Caudate nucleus (tissue), 63 donors: ENCODE measurements at places on chromosomes 4 and X.

DNA sequence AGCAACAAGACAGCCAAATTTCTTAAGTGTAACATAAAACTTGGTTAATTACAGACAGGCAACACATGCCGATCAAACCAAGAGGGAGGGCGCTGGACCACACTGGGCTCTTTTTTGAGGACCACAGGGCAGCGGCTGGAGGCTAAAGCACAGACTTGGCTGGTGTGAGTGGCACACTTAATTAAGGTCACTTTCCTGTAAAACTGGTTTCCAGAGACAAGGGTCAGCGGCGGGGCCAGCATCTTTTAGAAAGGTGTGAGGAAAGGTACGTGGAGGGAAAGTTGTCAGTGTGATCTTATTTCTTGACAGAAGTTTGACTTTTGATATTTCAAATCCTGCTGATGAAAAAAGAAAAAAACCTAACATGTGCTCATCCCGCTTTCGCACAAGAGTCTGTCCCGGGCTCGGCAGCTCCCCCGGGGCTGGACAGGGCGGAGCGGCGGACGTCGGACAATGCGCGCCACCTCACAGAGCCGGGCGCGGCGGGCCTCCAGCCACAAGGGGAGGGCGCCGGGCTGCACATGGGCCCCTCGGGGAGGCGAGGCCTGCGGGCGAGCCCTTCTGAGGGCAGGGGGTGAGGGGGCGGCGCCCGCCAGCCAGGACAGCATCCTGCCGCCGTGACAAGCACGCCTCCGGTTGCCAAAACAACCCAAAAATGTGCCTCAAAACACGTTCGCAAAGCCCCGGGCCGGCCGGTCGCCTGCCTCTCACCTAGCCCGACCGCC, 660 bp upstream of the HSPA4L start:
- no peak for DNase-seq

- no peak for DNase-seq
These were observed 9.3 kb upstream of the SAT1 start for GRCh38 chrX:23773601-23774175.

DNA sequence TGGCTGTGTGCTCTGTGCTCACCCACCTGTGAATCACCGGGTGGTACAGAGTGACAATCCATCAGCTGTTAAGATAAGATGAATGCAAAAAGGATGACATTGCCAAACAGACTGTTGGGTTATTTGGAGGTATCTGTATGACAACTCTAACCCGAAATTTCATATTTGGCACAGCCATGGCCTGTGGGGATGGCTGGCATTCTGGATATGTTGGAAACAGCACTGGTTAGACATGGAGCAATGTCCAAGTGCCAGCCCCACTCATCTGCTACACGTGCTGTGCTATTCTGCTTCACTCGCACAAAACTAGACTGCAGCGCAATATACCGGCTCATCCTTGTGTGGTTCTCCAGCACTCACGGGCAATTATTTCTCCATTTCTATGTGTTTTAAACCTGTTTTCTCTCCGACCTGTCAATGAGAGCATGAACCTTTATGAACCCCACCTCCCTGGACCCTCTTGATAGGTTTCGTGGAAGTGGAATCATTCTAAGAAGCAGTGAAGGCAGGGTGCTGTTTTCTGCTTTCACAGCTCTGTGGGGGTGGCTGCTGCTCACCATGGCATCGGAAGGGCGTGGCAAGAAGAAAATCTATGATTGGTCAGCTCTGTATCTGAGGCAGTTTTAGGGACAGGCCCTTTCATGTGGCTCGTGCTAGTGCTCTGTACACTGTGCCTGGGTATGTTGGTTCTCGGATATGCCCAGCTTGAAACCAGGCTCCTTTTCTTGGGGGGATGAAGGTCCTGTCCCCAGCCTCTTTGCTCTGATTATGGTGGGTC, 94.9 kb downstream of the ENPP6 start:
- no peak for DNase-seq

- DNase-seq = no peak
These were observed 9.9 kb upstream of the CCNQ start for GRCh38 chrX:153608806-153609205.

DNA sequence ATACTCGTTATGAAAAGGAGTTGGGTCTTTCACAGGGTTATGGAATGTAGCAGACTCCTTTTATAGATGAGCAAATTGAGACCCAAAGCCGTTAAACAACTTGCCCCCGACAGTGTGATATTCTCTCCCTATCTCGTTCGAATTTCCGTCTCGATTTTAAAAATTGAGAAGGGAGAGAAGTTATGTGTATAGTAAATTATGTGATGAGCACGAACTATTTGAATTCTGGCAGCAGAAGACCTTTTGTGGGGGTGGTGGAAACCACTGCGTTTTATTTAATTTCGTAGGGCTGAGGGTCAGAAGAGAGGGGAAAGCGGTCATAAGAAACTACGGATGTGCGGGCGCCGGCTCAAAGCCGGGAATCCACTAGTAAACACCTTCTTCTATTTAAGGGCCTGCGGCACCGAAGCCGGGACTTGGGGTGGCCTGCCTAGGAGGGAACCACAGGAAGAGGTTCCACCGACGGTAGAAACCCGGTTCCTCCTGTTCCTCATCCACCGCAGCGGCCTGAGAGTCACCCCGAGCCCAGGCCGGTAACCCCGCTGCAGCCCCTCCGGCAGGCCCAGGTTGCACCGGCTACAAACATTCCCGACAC, 1.5 kb upstream of the DDX3X start:
- no peak for DNase-seq

DNA sequence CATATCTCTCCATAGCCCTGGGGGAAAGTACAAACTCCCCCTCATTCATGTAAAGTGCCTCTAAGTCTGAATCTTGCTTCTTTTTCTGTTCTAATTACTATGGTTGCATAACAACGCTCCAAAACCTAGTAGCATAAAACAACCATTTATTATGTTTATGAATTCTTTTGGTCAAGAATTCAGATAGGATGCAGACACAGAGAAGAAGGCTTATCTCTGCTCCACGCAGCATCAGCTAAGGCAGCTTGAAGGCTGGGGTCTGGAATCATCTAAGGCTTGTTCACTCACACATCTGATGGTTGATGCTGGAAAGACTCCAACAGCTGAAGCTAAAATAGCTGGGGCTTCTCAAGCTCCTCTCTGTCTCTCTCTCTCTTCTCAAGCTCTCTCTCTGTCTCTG, 564.5 kb downstream of the ZNF674 start:
- DNase-seq = no peak

- DNase-seq = no peak
These were observed at the start of gene IRS4 for GRCh38 chrX:108736509-108737479. IRS4 (minus strand) TSS chrX:108736563.

GRCh38 chr4:13112030-13112429, 372.1 kb downstream of the RAB28 start:
- no peak for DNase-seq

- no peak for DNase-seq
These were observed 344.0 kb upstream of the NWD2 start for GRCh38 chr4:36900446-36900987.

- DNase-seq = peak; percentile 74
These were observed at the start of gene WWC2 for GRCh38 chr4:183098723-183099536. WWC2 (plus strand) TSS chr4:183099257; CDS start chr4:183099492, 235 bp downstream.

- no peak for DNase-seq
These were observed 203.4 kb downstream of the ZNF674 start for GRCh38 chrX:46341767-46342322.

DNA sequence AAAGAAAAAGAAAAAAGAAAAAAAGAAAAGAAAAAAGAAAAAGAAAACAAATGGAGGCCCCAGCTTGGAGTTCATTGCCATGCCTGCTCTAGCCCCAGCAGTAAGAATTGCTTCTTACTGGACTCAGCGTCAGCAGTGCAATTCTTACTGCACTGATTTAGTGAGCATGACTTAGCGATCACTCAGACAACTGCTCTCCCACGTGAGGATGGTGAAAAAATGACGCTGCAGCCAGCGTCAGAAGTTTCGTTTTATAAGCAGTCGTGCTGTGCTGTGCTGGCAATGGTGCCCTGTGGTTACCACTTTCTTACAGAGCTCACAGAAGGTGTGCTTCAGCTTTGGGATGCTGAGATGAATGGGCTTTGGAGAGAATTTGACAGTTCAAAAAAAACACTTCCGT, 68.3 kb upstream of the DDX3X start:
- DNase-seq = peak; percentile 0

DNA sequence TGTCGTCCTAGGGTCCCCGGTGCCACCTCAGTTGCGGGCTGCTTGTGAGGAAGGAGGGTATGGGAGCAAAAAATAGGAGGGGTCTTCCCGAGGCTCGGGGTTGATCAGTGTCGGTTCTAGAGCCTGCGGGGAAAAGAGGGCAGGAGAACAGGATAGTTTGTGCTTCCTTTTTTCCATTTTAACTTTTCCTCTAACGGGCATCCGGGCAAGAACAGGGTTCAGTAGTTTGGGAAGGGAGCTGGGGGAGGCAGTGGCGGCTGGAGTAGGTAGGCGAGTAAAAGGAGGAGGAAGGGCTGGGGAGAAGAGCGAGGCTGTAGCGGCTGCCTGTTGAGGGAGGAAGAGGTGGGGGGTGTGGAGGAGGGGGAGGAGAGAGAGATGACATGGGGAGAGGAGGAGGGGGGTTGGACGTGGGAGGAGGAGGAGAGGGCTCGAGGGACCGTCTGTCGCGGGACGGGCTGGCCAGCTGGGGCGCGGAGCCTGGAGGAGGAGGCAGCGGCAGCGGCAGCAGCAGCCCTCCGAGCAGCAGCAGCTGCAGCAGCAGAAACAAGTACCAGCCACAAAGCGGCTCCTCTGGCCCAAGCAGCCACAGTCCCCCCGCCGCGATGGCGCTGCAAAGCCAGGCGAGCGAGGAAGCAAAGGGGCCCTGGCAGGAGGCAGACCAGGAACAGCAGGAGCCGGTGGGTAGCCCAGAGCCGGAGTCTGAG, at the start of gene SLC16A2:
Gene SLC16A2, plus strand, starts transcription at position 458 of the 704 bp plus-strand sequence. Its CDS starts 145 bp downstream, at position 603.
- peak; percentile 48 for DNase-seq

DNA sequence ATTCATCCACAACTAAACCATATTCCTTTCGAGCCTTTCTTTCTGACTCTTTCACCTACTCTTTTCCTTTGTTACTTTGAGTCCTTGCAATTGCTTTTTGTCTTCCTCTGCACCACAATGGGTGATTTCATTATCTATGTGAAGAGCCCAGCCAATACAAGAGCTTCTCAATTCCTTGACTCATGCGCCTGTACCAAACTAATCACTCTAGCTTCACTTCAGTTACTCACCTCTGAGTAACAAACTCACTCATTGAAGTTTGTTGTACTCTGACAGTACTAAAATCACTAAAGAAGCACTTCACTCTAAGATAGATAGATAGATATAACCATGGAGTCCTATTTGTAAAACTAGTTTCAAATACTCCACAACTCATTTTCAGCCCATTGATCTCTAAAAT, 191.7 kb upstream of the EPHA5 start:
- no peak for DNase-seq

DNA sequence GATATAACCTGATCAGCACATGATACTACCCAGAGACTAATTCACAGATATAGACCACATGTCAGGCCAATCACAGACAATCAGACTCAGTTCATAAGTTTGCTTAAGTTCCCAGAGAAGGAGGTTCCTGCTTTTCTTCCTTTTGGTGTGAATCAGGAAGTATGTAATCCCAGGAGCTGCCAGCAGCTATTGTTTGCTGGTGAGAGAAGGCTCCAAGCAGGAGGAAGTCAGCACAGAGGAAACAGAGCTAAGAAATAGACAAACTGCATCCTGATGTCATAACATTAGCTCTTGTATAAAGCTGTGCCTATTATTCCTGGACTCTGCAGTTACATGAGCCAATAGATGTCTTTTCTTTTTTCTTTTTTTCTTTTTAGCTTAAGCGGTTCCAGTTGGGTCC, 50.9 kb downstream of the UCHL1 start:
- no peak for DNase-seq

GRCh38 chr4:148061795-148062194, 329.9 kb downstream of the ARHGAP10 start:
- DNase-seq = no peak

DNA sequence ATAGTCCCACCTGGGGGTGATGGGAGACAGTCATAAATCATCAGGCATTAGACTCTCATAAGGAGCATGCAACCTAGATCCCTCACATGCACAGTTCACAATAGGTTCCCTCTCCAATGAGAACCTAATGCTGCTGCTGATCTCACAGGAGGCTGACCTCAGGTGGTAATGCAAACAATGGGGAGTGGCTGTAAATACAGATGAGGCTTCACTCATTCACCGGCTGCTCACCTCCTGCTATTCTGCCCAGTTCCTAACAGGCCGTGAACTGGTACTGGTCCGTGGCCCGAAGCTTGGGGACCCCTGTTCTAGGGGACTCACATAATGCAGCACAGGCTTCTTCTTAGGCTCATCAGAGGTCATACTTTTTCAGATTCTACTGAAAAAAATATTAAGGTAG, 625.9 kb upstream of the AGA start:
- DNase-seq = no peak

- DNase-seq = no peak
These were observed 206.4 kb upstream of the FAT1 start for GRCh38 chr4:186930024-186930423.

DNA sequence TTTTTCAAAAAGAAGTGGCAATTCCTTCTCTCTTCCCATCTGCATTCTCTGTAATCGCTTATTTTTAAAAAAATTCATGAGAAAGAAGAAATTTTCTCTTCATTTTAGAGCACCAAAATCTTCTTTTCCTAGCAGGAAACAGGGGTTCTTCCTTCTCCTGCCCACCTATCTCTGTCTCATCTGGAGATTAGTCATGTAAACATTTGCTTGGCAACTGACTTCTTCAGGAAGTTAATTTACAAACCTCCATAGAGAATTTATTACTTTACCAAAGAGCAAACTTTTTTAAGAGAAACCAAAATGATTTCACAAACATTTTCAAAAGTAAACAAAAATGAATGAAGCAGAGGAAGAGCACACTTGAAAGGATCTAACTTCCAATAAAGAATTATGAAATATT, 13.5 kb downstream of the TTC29 start:
- no peak for DNase-seq

DNA sequence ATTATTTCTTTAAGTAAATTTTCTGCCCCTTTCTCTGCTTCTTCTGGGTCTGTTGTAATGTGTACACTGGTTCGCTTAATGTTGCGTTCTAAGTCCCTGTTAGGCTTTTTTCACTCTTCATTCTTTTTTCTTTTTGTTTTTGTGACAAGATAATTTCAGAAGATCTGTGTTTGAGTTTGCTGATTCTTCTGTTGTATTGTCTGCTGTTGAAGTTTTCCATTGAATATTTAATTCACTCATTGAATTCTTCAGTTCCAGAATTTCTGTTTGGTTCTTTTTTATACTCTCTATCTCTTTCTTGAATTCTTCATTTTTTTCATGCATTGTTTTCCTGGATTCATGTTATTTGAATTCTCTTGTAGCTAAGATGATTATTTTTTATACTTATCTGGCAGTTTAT, 66.3 kb upstream of the NUDT6 start:
- DNase-seq = no peak

- no peak for DNase-seq
These were observed 31.6 kb upstream of the NR0B1 start for GRCh38 chrX:30340753-30341152.

DNA sequence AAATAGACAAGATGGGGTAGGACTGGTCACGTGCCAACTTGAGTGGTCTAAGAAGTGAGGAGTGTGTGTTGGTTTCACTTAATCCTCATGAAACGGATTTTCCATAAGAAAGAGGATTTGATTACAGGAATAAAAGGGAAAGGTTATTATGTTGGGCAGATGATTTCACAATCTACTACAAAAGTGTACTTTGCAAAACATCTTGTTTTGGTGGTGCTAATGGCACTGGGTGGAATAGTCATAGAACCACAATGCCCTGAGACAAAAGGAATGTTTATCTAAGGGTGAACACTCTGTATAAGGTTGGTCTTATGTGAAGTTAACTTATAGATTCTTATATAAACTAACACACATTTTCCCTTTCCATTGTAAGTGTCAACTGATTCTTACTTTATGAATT, 45.6 kb downstream of the GLUD2 start:
- DNase-seq = no peak
